ENCODE measurements at places on chromosomes 5 and 9. TPM values are rescaled to one million over a fixed set of nuclear protein-coding genes. Genes with fewer than 3 reads are reported as not detected.

PPP1R26 gene
- 10.5 TPM for total RNA-seq

GARIN3 gene
- not detected for total RNA-seq

ARL14EPL gene
- total RNA-seq: not detected

PTPRD gene
- 4.0 TPM for total RNA-seq

NDUFA8 gene
- total RNA-seq: 39.6 TPM

RASEF gene
- 0.06 TPM for total RNA-seq

PFN3 gene
- not detected for total RNA-seq

DRD1 gene
- 0.53 TPM for total RNA-seq

F2RL2 gene
- total RNA-seq: 1.7 TPM

C5 gene
- total RNA-seq: 8.2 TPM

NIM1K gene
- total RNA-seq: 0.53 TPM

GLDC gene
- 3.3 TPM for total RNA-seq

GPR151 gene
- not detected for total RNA-seq

ABCA1 gene
- 43.2 TPM for total RNA-seq

AK8 gene
- total RNA-seq: 0.40 TPM

CSF1R gene
- not detected for total RNA-seq

TEK gene
- total RNA-seq: 3.4 TPM

IL5 gene
- not detected for total RNA-seq

NR4A3 gene
- 2.4 TPM for total RNA-seq

OR1Q1 gene
- 0.26 TPM for total RNA-seq

FOXD4L3 gene
- total RNA-seq: not detected

PCDHGB3 gene
- 8.4 TPM for total RNA-seq

TXNDC8 gene
- not detected for total RNA-seq

TAS2R1 gene
- not detected for total RNA-seq

GHR gene
- 3.6 TPM for total RNA-seq

BASP1 gene
- total RNA-seq: 93.8 TPM

OR1J2 gene
- not detected for total RNA-seq

TRIP13 gene
- 26.2 TPM for total RNA-seq

PCDHGA2 gene
- 1.7 TPM for total RNA-seq

FBXL7 gene
- total RNA-seq: 2.2 TPM

AGXT2 gene
- total RNA-seq: not detected

TEX48 gene
- not detected for total RNA-seq

FBN2 gene
- 18.4 TPM for total RNA-seq

HAND1 gene
- not detected for total RNA-seq

MED7 gene
- 8.4 TPM for total RNA-seq

PPP2R2B gene
- total RNA-seq: 0.79 TPM

SCGB3A2 gene
- total RNA-seq: not detected

SPIN1 gene
- 99.8 TPM for total RNA-seq

CORO2A gene
- under 0.01 TPM for total RNA-seq

PCDHGA11 gene
- 11.0 TPM for total RNA-seq

CDH10 gene
- under 0.01 TPM for total RNA-seq

TAF11L3 gene
- not detected for total RNA-seq

SEMA4D gene
- 0.25 TPM for total RNA-seq

CCNI2 gene
- total RNA-seq: not detected

ORM2 gene
- total RNA-seq: not detected

PROB1 gene
- 0.40 TPM for total RNA-seq

SERF1B gene
- 26.2 TPM for total RNA-seq

C5orf46 gene
- total RNA-seq: 0.66 TPM
